ENCODE measurements at places on chromosomes 6 and 20.

DNA sequence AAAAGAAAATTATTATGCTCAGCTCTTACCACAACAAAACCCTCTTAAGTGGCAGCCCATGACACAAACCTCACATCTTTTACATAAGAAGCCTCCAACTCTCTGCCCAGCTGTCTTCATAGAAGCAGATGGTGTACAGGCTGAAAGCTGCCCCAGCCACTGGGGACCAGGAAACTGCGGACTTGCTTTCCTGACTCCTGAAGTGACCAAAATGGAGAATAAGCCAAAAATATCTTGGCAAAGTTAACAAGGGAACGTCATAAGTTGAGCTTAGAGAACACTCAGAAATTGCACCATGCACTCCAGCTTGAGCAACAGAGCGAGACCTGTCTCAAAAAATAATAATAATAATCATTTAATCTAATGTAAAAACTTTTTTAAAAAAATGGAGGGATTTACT is 160.3 kb upstream of the CDYL start:
- DNase-seq: peak; percentile 47

GRCh38 chr6:20875369-20875963 is 341.2 kb downstream of the CDKAL1 start:
- peak; percentile 24 for DNase-seq

DNA sequence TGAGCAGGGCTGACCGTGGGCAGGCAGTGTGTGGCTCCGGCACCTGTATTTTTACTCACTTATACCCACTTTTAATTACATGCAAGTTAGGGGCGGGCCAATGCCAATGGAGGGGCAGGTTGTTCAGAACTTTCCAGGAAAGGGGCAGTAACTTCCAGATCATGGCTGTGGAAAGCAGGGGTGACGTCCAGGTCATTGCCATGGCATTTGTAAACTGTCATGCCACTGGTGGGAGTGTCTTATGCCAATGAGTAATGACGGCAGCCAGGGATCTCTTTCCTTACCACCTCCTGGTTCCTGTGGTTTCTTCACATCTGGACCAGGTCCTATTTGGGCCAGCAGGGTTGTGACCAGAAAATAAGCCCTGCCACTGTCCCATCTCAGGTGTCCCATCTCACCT is 258.7 kb downstream of the THBS2 start:
- no peak for DNase-seq

GRCh38 chr6:90508753-90509152 is 78.1 kb downstream of the MAP3K7 start:
- no peak for DNase-seq

DNA sequence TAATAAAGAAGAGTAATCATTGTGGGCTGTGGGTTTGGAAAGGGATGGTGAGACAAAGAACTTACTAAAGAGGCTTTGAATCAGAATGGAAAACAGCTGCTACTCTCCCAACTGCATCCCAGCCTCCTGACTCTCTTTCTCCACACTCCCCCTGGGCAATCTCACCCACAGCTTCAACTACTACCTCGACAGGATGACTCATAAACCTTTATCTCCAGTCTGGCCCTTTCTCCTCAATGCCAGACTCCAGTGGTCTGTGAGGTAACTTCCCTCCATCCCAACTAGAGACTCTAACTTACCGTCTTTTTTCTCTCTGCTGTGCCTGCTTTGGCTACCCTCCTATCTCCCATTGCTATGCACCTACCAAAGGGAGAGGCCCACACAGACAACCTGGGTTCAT is 135.3 kb upstream of the RREB1 start:
- DNase-seq: no peak

DNA sequence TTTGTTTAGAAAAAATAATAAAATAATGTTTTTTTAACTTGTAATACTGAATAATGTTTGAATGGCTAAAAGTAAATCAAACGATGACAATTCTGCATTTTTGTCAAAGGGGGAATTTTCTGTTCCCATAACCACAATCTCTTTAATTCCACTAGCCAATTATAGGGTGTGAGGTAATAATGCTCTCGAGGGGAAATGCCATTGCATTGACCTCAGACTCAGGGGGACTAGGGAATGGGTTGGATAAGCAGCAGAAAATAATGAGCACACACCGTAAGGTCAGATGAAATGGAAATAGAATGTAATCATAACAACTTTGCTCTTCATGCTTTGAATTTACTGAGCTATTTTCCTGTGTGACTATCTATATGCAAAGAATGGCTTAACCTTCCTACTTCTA is 584.7 kb downstream of the RFPL4B start:
- no peak for DNase-seq

- DNase-seq: no peak
Measured at GRCh38 chr6:67683960-67684359, 951.1 kb upstream of the ADGRB3 start.

Data from glutamatergic neuron (in vitro differentiated cells).